NCI-H524 treated with DMSO at 0.1 percent for 48 hours (cell line): ENCODE measurements at places on chromosomes 11 and 22.
A peak's percentile ranks its signal among the peaks of the same experiment; 100 is the strongest.

DNA sequence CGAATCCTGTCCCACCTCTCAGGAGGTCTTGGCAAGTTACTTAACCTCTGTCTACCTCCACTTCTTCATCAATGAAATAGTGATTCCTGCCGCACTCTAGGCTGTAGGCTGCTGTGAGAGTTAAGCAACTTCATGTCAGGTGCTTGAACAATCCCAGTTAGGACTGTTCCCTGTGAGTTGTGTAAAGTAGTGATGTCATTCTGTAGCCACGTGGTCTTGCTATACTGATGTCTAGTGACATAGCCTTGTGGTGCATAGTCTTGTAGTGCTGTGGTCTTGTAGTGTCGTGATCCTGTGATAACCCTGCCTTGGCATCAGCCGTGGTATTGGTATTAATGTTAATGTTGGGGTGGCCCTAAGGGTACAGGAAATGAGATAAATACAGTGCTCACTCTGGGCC lies 30.3 kb upstream of the PRR5 start:
- no peak for DNase-seq

DNA sequence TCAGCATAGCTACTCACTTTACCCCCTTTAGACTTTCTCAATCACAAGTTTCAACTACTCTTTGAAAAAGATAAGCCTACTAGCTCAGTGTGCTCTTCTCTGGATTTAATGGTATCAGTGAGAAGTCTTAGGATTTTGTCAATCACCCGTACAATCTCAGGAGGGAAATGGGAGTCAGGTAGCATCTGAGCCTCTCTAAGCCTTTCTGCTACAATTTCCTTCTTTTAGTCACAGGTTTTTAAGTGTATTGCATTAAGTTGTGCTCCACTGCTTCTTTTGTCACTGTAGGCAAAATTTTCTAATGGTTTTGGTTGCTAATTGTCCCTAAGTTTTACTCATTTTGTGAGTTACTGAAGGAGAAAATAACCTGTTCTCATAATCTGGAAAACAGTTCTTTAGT lies 758.5 kb upstream of the CCDC90B start:
- DNase-seq = no peak

DNA sequence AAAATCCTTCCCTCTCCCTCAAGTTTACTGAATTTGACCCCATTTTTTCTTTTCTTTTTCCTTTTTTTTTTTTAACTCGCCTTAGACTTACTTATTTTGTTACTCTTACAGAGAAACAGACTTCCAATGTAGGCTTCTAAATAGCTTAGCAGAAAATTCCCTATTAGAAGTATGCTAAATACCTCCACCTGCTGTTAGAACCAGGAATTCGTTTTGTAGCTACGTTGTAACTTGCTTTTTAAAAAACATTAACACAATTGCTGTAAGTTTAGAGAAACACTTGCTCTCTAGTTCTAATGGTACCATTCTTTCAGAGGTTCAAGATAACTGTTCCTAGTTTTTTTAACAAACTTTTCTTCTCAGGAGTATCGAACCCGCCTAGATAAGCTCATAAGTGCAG lies 324.2 kb downstream of the DCDC1 start:
- DNase-seq = no peak

DNA sequence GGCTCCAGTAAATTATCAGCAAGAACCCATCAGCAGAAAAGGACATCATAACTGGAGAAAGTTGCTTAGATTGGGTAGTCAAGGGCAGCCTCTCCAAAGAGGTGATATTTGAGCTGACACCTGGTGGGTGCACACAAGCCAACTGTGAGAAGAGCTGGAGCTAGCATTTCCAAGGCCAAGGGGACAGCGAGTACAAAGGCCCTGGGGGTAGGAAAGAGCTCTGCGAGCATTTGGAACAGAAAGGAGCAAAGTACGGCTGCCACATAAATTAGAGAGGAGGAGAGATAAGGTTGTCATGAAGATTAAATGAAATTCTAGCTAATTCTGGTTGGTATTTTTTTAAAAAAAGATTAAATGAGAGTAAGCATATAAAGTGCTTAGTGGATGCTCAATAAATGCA lies 21.7 kb upstream of the SMCO4 start:
- no peak for DNase-seq

DNA sequence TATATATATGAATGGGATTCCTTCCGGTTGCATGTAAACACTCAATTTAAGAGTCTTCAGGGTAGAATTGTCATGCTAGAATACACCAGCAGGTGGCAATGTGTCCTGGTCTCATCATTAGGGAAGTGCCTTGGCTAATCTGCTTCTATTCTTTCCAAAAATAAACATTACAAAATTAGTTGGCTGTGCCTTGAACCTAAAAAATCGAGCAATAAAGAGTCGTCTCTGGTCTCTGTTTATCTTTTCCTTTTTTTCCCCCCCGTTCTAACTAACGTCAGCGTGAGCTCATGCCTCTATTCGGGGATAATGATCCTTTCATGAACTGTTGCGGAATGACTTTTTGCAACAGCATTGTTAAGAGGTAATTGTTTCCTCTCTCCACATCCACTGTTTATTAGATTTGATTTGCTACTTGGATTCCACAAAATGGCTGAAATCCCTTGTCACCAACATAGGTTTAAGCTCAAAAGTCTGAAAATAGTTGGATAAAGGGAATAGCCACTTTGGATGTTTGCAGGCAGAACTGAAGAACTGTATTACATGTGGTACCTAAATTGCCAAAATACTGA lies 1.2 kb upstream of the ARHGEF12 start:
- peak; percentile 22 for DNase-seq

GRCh38 chr22:49769691-49770546 lies 57.8 kb downstream of the BRD1 start:
- no peak for DNase-seq

- DNase-seq = no peak
Observed at GRCh38 chr11:125329786-125330185, 165.2 kb downstream of the PKNOX2 start.

- no peak for DNase-seq
Observed at GRCh38 chr11:72441752-72442207, 7.4 kb upstream of the CLPB start.

DNA sequence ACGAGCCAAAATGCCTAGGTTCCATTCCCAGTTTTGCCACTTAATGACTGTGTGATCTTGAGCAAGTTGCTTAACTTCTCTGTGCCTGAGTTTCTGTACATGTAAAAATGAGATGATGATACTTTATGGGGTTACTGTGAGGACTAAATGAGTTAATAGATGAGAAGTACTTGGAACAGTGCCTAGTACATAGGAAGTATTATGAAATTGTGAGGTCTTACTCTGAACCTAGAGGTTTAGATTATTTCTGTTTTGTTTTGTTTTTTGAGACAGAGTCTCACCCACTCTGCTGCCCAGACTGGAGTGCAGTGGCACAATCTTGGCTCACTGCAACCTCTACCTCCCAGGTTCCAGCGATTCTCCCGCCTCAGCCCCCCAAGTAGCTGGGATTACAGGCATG lies 227.0 kb upstream of the POU2AF2 start:
- DNase-seq = no peak

- DNase-seq = no peak
Observed at GRCh38 chr11:134655189-134655989, 243.3 kb upstream of the B3GAT1 start.

DNA sequence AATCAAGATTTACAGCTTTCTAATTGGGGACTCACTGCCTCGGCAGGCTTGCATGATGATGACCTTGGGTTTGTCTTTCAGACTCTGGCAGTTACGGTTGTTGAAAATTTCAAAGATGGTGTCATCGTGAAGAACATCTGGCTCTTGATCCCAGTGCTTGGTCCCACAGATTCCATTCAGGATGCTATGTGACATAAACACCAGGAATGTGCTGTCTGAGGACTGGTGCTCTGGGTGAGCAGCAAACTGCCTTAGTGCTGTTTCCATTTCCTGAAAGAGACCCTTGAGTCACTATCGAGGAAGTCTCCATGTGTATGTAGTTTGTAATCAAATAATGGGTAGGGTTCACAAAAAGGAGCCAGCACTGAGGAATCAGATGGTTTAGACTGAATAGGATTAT lies 7.1 kb downstream of the CASP12 start:
- DNase-seq = no peak

DNA sequence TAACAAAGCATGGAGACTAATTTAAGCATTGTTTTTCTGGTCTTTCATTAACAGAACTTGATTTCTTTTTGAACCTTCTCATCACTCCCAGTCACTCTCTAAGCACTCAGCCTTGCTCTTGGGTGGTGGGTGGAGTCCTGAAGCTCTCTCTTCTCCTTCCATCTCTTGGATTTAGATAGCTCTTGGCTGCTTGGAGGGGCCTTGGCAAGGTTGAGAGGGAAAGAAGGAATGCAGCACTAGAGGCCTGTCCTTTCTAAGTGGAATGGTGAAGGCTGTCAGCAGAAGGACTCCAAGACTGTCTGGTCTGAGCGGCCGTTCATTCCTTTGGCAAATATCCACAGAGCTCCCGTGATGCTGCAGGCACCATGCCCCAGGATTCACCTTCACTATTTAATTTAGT lies 168.6 kb upstream of the E2F8 start:
- DNase-seq = no peak

GRCh38 chr11:6614446-6614845 lies 2.4 kb upstream of the TAF10 start:
- DNase-seq = no peak

- no peak for DNase-seq
Observed at GRCh38 chr11:119794756-119795155, 65.8 kb upstream of the NECTIN1 start.

- no peak for DNase-seq
Observed at GRCh38 chr11:75602951-75603350, 40.9 kb downstream of the SERPINH1 start.
